ENCODE measurements at places on chromosomes 5 and 9.

DNA sequence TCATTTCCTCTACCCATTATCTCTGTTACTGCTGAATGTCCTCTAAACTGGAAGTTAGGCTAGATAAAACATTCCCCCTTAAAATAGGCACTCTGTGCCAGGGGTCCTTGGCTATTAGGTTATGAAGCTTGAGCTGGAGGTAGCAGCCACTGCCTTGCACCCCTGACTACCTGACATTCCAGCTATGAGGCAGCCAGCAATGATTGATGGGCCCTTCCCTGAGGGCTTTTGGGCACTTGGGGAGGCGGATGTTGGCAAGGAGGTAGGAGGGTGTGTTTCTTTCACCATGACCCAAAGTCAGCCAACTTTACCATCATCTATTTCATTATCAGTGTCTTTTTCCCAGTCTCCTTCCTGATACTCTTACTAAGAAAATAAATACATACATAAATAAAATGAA is 17.1 kb downstream of the TARS1 start:
- no peaks in the 10 kb centered on the region for H3K4me1 ChIP-seq
- H3K36me3 ChIP-seq = peaks cover 77% of the 10 kb centered on the region
- no peaks in the 10 kb centered on the region for H3K27me3 ChIP-seq
- no peak overlapping the region for H3K4me3 ChIP-seq
- no peak for DNase-seq

DNA sequence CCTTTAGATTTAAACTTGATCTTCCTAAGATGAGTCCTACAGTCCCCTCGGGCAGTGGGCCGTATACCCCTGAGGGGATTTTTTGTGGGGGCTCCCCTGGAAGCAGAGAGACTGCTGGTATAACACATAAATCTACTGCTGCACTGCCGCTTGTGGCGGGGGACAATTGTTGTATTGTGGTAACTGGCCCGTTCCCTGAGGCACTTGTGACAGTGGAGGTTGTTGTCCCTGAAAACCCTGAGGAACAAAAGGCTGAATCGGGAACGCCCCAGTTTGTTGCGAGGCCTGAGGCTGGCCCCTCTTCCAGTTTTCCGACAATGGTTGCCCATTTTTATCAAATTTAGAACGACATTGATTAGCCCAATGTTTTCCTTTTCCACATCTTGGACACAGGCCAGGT is 4.7 kb upstream of the TMEM141 start:
- H3K36me3 ChIP-seq = peaks cover 10% of the 10 kb centered on the region
- H3K27ac ChIP-seq = no peak overlapping the region
- no peak overlapping the region for H3K4me3 ChIP-seq

DNA sequence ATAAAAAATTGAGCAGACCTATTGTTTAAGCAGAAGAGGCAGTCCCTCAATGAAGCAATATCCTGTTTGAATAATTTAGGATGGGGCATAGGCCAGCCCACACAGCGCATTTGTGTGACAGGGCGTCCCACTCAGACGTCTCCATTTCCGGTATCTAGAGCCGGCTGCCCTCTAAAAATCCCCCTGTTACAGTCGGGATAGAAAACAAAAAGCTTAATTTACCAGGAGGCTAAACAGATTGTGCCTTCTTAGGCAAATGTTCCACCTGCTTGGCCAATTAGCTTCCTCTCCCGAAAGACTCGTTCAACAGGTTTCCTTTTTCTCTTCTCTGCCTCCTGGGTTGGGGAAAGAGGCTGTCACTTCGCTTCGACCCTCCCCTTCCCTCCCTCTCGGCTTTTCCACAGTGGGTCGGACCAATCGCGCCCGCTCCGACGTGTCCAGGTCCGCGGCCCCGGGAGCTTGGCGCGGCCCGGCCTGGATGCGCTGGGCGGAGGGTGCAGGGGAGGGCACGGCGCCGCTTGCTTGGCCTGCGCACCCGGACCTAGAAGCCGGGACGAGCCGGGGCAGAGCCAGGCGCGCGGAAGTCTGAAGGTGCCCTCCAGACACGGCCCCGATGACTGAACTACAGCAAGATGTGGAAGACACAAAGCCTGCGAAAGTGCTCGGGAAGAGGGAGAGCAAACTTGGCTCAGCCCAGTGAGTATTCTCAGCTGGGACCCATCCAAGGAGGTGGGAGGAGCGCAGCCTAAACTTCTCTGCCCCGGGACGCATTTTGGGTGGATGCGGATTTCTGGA is at the start of gene GRAMD2B:
GRAMD2B (plus strand) TSS at position 416 of the 795 bp plus-strand sequence; CDS start at position 614, 198 bp downstream.
- peak; percentile 31 for DNase-seq
- H3K27ac ChIP-seq = peak within 1 kb of the TSS; percentile 88
- H3K4me1 ChIP-seq = peaks cover 27% of the 10 kb centered on the region
- H3K36me3 ChIP-seq = peaks cover 7% of the 10 kb centered on the region
- peak within 1 kb of the TSS; percentile 89 for H3K4me3 ChIP-seq
- H3K27me3 ChIP-seq = no peaks in the 10 kb centered on the region

DNA sequence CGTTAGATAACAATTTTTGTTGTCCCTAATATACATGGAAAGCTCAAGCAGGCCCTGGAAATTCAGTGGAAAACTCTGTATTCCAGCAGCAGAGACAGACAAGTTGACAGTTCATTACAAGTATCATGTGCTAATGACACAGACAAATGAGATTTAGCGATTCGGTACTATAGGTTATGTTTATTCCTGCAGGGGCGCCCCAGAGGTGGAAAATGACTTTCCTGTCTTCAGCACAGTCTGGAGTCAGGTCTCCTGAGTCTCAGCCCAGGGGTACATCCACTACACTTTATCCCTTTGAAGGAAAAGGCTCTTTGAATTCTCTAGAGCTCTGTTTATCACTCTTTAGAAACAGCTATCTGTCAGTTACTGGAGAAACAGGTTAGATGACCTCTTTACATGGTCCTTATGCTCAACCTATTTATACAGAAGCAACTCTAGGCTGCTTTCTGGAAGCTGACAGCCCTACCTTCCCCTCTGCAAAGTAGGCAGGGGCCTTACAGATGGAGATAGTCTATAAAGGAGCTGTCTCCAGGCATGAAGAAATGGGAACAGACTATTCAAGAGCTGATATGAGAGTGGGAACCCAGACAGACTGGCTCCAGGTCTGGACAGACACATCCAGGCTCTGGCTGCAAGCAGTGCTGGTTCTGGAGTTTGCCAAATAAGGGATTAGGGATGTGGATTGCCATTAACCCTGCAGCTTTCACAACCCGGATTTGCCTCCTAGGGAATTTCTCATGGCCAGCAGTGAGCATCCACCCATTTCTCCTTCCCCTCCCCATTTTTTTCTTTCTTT is 7.2 kb upstream of the SLC31A2 start:
- H3K4me1 ChIP-seq = no peaks in the 10 kb centered on the region
- DNase-seq = no peak
- H3K27me3 ChIP-seq = peaks cover 51% of the 10 kb centered on the region
- H3K4me3 ChIP-seq = no peak overlapping the region

DNA sequence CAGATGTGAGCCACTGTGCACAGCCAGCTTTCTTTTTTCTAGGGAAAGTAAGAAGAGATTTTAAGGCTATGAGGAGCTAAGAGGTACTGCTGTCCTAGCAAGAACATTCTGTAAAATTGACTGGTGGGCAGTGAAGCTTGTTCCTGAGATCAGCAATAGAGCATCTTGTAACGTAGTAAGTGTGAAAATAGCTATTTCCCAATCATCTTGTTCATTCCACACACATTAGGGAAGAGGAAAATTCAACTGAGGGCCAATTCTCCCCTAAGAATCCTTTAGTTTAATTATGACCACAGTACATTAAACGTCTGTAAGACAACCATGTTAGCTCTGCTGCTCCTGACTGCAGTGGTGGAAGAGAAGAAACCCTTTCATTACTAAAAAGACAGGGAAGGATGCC is 246.2 kb downstream of the EFNA5 start:
- H3K27me3 ChIP-seq = no peaks in the 10 kb centered on the region
- H3K36me3 ChIP-seq = peaks cover 2% of the 10 kb centered on the region
- no peak for DNase-seq
- no peak overlapping the region for H3K4me3 ChIP-seq
- H3K27ac ChIP-seq = no peak overlapping the region
- H3K4me1 ChIP-seq = peaks cover 6% of the 10 kb centered on the region

GRCh38 chr5:69293882-69294281 is 38.7 kb downstream of the CCDC125 start:
- H3K27ac ChIP-seq = no peak overlapping the region
- H3K36me3 ChIP-seq = peaks cover 6% of the 10 kb centered on the region
- DNase-seq = no peak
- H3K4me3 ChIP-seq = no peak overlapping the region

DNA sequence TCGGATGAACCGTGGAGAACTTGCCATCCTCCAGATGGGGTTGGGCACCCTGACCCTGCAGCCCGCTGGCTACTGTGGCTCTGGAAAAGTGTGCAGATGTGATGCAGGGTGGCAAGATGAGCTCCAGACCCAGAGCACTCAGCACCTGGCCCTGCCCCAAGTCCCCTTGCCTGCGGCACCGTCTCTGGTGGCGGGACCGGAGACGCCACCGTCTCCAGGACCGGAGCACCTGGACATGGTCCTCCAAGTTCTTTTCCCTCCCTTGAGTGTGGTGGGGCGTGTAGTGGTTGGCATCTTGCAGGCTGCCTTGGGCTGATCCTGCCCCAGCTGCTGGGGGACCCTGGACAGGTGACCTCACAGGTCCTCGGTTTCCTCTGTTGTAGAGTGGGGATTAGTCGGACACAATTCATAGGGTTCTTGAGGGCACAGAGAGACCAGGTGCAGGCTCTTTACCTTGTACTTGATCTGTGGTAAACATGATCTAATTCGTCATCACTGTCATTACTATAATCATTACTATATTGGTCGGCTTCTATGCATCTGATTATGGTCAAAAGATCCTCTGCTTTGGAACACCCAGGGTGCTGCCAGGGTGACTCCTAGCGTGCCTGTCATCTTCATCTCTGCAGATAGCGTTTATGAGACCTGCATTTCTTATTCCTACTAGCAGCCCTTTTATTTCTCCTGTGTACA is 83.5 kb downstream of the COL5A1 start:
- no peak overlapping the region for H3K27ac ChIP-seq
- no peak for DNase-seq
- H3K4me3 ChIP-seq = no peak overlapping the region

DNA sequence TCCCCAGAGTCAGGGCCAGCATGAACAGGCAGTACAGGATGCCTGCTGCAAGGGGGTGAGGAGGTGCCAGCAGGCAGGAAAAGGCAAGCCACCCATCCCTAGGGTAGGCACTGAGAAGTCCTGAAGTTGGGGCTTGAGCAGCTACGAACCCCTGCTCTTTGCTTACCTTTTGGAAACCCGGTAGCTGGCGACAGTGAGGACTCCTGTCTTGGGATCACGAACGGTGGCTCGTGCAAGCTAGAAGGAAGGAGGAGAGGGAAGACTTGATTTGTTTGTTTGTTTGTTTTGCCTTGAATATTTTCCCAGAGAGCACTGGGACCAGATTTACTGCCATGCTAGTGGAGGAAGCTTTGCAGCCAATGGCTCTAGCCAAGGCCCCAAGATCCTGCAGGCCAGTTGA is 23.7 kb downstream of the P4HA2 start:
- no peaks in the 10 kb centered on the region for H3K4me1 ChIP-seq
- peaks cover 2% of the 10 kb centered on the region for H3K36me3 ChIP-seq
- no peaks in the 10 kb centered on the region for H3K27me3 ChIP-seq
- H3K27ac ChIP-seq = no peak overlapping the region
- DNase-seq = no peak

DNA sequence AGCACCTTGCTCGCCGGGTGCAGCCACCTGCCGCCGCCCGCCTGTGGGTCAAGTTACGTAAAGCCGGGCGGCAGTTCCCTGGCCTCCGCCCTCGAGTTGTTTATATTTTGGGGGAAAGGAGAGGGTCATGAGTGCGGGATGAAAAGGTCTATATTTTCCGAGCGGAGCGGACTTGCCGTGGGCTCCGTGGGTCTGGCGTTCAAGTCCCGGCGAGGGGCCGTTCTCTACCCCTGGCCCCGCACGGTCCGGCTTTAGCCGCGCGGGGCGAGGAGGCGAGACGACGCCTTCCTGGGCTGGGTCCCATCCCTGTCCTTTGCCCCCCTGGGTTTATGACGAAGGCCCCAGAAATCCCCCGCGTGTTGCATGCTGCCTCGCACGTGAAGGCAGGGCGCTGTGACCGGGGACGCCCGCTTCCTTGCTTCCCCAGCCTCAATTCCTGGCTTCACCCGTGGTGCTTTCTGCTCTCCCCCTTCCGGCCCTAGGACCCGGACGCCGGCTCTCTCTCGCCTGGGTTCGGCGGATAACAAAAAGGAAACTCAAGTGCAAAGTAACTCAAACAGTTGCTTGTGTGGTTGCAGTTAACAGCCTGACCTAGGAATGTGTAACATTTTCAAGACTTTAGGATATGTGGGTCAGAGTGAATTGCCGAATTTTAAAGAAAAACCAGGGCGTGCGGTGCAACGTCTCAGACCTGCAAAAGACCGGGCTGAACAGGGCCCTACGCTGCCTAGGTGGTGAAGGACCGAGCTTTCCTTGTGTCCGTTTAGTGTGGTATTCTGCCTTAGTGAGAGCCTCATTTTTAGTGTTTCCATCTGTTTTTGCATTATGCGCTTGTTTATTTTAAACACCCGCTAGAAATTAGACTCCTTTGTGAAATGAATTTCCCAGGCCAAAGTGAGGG is 810 bp downstream of the VPS13A start:
- no peaks in the 10 kb centered on the region for H3K27me3 ChIP-seq
- peak overlapping the region; percentile 92 for H3K27ac ChIP-seq
- H3K4me3 ChIP-seq = peak overlapping the region; percentile 95
- peak; percentile 24 for DNase-seq
- peaks cover 7% of the 10 kb centered on the region for H3K36me3 ChIP-seq

DNA sequence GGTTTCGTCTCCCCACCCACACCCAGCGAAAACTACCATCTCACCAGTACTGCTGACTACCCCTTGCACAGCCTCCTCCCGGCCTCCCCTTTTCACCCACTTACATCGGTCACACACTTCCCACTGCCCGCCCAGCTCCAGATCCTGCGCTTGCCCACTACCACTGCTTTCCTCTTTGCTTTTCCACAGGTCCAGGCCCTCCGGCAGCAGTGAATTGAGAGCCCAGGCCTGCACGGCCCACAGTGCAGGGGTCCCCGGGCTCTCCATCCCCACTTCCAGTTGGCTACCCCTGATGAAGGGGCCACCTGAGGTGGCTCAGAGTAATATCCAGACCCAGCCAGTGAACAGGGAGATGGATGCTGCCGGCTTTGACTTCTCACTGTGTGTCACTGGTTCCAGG is 120.2 kb upstream of the FSTL4 start:
- no peak for DNase-seq
- H3K27me3 ChIP-seq = peaks cover 34% of the 10 kb centered on the region
- H3K4me3 ChIP-seq = no peak overlapping the region
- H3K27ac ChIP-seq = no peak overlapping the region

- DNase-seq = no peak
- no peak overlapping the region for H3K27ac ChIP-seq
- no peak overlapping the region for H3K4me3 ChIP-seq
- no peaks in the 10 kb centered on the region for H3K27me3 ChIP-seq
- H3K4me1 ChIP-seq = no peaks in the 10 kb centered on the region
Measured at GRCh38 chr5:155368490-155368889, 354.9 kb downstream of the KIF4B start.

GRCh38 chr5:93601071-93601801 is 18.2 kb downstream of the NR2F1 start:
- H3K4me1 ChIP-seq = peaks cover 11% of the 10 kb centered on the region
- DNase-seq = no peak
- H3K36me3 ChIP-seq = peaks cover 6% of the 10 kb centered on the region
- H3K27ac ChIP-seq = no peak overlapping the region

DNA sequence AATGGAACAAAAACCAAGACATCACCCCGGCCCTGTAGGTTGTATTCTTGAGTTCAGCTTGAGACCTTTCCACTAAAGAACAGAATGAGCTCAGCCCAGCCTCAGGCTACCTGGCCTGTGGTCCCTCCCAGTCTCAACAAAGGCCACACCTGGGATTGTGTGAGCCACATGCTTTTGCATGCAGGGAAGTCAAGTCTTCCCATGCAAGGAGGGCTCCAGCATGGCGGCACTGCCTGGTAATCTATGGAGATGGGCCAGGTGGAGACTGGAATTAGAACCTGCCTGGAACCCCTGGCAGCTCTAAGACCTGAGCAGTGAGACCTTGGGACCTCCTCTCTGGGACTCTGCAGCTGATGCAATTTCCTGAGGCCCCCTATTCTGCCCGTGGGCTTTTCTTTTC is 49.4 kb upstream of the OTULINL start:
- H3K27ac ChIP-seq = no peak overlapping the region
- H3K36me3 ChIP-seq = no peaks in the 10 kb centered on the region
- H3K4me3 ChIP-seq = no peak overlapping the region

Measured in central memory CD8-positive, alpha-beta T cell (primary cell).